IPS-NIHi11 (cell line): ENCODE measurements at places on chromosomes 7 and 10.
A peak's percentile ranks its signal among the peaks of the same experiment; 100 is the strongest.

DNA sequence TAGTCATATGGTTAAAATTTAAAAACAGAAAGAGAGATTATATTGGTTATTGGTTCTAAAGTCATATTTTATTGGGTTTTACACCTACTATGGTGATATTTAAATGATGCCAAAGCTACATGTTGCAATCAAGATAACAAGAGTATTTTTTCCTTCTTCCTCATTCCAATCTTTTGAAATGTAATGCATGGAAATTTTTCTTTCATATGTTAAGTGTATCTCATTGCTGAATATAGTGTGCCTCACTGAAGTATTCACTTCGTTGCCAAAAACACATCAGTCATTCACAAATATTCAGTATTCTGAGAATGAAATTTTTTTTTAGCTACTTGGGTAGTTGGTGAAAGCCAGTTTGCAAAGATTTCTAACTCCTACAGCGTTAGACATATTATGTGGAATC lies 19.5 kb downstream of the HDAC9 start:
- DNase-seq, result no peak

DNA sequence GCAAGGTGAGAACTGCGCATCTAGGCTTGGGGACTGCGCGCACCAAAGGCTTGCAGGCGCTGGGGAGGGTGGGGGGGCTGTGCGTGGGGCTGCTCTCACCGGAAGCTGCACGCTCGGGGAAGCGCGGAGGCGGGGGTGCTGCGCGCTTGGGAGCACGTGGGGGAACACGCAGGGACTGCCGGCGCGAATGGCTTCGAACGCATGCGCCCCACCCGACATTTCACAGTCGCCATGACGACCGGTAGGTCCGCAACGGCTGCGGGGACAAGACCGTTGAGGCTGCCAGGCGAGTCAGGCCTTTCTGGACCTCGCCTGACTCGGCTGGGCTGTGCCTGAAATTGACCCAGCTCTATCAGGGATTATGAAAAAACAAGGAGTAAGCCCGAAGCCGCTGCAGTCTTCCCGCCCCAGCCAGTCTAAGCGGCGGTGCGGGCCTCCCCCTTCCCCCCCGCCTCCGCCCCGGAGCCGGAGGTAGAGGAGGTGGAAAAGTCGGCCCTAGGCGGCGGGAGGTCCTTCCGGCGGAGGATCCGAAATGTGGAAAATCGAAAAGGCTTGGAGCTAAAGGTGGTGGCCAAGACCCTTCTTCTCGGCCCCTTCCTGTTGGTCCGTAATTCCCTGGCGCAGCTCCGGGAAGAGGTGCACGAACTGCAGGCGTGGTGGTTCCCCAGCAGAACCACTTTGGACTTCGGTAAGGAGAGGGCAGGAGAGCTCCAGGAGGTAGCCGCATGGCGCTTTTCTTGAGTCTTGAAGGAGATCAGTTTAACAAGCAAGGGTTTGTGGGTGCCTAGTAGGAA lies 34.9 kb upstream of the STEAP1 start:
- peak; percentile 49 for DNase-seq

DNA sequence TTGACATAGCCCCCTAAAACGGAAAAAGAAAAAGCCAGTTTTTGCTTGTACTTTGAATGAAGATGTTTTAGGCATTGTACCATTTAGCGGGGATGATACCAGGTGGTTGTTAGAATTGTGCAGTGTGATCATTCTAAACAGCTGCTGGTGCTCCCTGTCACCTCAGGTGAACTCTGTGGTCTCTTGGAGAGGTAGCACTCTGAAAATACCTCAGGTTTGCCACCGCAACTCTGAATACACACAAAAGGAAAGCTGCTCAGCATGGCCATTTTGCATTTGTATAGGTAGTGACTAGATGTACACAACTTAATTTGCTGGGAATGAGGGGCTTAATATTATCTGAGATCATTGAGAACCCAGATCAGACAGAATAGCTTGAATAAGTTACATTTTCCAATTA lies 52.6 kb downstream of the PLEKHA8 start:
- peak; percentile 31 for DNase-seq

- DNase-seq, result no peak
Observed at GRCh38 chr7:2757361-2757903, 69.4 kb downstream of the AMZ1 start.

GRCh38 chr7:22386865-22387264 lies 29.9 kb upstream of the RAPGEF5 start:
- no peak for DNase-seq

DNA sequence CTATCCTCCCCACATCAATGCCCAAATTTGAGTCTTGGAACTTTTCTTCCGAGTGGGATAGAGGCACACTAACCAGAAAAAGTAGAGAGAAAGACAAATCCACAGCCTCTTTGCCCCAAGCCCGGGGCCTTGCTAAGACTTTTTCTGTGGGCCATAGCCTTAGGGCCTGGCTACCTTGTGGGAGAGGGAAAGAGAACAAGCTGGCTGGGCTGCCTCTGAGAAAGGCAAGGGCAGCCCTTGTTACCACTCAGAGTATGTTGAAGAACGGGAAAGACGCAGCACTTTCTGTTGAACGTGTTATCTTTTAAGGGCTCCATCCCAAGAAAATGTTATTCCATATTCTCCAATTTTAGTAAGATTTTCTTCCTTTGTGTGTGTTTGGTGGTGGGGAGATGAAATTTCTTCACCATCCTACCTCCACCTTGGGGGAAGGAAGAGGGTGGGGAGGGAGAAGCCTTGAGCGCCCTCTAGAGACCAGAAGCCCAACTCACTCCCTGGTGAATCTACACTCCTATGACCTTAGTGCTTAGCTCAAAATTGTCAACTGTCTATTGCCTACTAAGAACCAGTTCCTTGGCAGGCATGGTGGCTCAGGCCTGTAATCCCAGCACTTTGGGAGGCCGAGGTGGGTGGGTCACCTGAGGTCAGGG lies 3.9 kb upstream of the NRF1 start:
- DNase-seq, result peak; percentile 74

DNA sequence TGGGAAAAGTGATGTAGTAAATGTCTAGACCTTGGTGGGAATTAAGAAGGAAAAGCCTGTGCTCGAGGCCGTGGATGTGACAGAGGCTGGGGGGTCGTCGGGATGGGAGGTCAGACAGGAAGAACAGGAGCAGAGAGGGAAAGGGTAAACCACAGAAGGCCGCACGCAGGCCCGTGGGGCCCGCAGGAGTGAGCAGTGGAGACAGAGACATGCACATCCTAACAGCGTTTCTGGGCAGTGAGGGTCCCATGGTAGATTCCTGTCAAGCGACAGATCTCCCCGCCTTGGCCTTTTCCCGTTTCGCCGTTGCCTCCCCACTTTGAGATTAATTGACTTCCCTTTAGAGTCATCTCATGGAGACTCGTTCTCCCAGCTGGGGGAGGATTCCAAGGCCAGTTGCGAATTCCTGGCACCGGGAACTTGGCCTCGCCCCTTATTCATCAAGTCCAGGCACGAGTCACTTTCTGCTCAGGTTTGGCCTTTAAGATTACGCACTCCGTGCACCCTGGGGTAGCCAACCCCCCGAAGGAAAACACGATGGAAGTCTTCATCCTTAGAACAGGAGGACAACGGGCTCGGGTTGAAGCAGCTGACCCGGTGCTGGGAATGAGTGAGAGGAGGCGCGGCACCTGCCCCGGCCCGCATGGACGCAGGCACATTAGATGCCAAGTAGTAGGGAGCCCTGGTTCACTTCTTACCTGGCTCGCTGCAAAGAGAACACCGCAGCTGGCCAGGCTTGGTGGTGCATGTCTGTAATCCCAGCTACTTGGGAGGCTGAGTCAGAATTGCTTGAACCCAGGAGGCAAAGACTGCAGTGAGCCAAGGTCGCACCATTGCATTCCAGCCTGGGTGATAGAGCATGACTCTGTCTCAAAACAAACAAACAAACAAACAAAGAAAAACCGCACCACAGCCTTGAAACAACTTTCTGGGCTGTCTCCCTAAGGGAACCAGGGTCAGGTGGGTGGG lies 315.2 kb upstream of the SHH start:
- no peak for DNase-seq

GRCh38 chr7:74365322-74366022 lies 76.3 kb downstream of the CLIP2 start:
- peak; percentile 100 for DNase-seq

DNA sequence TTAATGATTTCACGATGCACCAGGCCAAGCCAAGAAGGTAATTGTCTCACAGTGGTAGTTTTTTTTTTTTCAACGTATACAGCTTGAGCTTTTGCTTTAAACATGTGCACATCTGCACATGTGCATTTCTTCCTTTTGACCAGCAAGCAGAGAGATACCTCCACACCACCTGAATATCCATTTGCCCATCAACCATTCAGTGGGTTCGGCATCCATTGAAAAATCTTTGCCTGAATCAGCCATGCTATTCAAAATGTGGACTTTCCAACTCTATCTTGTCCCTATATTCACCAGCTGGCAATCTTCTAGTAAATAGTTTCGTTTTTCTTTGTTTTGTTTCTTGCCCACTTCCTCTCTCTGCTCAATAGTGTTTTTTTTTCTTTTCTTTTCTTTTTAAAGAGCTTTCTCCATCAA lies 7.7 kb upstream of the TRA2A start:
- no peak for DNase-seq

DNA sequence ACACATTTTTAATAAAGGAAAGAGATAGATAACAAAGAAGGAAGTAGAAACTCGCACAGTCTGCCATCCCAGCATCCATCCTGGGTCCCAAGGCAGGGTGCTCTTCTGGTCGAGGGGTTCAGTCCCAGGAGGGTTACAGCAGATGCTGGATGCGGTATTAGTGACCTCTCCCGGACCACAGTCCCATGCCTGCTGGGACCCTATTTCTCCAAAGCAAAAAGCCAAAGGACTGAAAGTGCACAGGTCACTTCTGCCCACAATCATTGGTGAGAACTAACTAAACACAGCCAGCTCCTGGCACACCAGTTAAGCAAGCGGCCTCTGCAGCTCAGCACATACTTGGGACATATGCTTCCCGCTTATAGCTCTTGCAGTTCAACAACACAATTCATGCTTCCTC lies 96.1 kb upstream of the HABP2 start:
- DNase-seq, result no peak

GRCh38 chr7:151837285-151838042 lies 39.5 kb downstream of the PRKAG2 start:
- peak; percentile 62 for DNase-seq

DNA sequence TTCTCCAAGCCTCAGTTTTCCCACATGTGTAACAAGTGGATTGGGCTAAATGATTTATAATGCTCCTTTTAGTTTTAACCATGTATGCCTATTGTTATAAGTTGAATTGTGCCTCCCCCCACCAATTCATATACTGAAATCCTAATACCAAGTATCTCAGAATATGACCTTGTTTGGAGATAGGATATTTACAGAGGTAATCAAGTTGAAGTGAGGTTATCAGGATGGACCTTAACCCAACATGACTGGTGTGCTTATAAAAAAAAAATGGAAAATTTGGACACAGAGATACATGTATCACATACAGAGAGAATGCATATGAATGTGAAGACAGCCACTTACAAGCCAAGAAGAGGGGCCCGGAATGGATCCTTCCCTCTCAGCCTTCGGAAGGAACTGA lies 117.9 kb upstream of the HABP2 start:
- DNase-seq, result no peak

GRCh38 chr7:55774327-55775050 lies 88.1 kb downstream of the SEPTIN14 start:
- peak; percentile 17 for DNase-seq

GRCh38 chr10:123009105-123009820 lies 457 bp downstream of the ACADSB start:
- DNase-seq, result peak; percentile 46

DNA sequence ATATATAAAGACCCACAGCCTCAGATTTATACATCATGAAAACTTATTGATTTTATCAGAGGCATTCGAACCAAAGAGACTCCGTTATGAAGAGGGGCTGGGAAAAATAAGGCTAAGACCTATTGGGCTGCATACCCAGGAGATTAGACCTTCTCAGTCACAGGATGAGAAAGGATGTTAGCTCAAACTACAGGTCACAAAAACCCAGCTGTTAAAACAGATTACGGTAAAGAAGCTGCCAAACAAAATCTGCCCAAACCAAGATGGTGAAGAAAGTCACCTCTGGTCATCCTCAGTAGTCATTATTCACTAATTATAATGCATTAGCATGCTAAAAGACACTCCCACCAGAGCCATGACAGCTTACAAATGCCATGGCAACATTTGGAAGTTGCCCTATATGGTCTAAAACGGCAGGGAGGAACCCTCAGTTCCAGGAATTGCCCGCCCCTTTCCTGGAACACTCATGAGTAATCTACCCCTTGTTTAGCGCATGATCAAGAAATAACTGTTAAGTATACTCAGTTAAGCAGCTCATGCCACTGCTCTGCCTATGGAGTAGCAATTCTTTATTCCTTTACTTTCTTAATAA lies 362.5 kb upstream of the PCDH15 start:
- DNase-seq, result no peak

DNA sequence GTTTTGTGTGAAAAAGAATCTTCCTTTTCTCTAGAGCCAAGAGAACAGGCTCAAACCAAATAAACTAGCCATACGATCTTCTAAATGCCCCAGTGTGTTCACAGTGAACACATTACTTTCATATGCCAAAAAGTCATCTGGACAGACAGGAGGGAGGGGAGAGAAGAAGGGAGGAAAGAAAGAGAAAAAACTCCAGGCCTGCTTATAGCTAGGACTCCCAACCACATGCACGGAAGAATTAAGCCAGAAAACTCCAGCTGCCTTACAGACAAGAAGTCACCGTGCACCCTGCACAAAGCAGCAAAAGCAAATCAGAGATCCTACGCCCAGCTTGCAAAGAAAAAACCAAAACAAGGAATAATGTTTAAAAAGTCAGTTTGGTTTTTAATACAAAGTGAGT lies 34.3 kb downstream of the SNX8 start:
- no peak for DNase-seq

GRCh38 chr7:159127691-159128642 lies 16.7 kb downstream of the VIPR2 start:
- DNase-seq, result no peak

DNA sequence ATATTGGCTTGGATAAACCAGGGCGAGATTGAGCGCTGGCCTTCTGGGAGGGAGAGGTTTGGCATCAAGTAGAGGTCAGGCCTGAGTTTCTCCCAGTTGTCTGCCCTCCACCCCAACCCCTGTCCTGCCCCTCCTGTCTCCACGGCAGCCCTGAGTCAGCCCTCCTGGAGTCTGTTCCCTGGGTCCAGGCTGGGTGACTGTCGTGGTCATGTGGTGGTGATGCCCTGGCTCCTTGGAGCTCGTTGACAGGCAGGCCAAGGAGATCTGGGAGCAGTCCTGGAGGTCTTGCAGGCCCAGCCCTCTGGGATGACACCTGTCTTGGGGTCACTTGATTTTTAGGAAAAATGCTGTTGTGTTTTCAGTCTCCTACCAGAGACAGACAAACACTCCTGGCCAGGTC lies 53.6 kb upstream of the PODXL start:
- no peak for DNase-seq

- no peak for DNase-seq
Observed at GRCh38 chr7:41792120-41792519, 89.2 kb upstream of the INHBA start.

DNA sequence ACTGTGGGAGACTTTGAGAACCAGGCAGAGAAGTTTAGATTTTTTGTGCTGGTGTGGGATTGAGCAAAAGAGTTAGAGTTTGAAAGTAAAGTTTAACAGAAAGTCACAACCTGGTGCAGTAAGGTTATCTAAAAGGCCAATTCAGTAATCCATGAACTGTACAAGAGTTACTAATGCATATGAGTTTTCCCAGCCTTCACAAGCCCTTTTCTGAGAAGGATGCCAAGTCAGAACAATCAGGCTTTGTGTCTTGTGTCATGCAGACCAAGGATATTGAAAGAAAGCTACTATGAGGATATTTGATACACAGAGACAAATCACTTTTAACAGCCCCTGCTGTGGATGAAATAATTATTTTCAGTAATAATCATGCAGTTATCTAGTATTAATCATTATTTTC lies 68.8 kb upstream of the MYO3A start:
- DNase-seq, result no peak

- no peak for DNase-seq
Observed at GRCh38 chr10:112744181-112745096, 205.6 kb upstream of the TCF7L2 start.
